ENCODE measurements at places on chromosomes 4 and X.

DNA sequence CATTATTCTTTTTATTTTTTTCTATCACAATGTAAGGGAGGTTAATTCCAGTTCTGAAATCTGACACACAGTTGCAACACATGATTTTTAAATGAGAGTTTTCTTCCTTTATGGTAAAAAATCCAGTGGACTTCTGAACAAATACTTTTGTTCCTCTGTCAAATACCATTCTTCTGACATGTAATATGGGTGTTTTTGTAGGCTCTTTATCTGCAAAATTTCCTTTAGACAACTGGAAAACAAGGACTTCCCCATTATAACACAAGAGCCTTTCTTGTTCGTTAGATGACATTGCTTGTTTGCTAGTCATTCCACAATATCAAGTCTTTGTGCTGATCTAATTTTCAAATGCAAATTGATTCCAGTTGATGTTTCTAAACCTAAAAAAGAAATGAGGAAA, 7.7 kb downstream of the FANCB start:
- no peak for DNase-seq

DNA sequence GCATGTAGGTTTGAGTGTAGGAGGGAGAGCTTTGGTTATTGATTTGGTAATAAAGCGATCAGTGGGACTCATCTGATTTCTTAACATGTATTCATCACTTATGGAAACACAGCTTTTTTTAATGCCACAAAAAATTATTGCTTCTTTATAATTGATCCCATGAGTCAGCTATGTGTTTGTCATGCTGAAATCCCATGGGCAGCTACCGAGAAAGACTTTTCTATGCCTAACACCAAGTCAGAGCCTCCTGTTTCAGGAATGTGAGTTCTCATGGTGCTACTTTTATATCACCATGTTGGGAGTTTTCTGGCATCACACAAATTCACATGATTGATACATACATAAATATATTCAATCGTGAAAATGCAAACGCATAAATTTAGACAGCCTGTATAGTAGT, 165.7 kb downstream of the RAPGEF2 start:
- no peak for DNase-seq

- no peak for DNase-seq
These were observed 2.0 kb upstream of the ATRX start for GRCh38 chrX:77788050-77788449.

DNA sequence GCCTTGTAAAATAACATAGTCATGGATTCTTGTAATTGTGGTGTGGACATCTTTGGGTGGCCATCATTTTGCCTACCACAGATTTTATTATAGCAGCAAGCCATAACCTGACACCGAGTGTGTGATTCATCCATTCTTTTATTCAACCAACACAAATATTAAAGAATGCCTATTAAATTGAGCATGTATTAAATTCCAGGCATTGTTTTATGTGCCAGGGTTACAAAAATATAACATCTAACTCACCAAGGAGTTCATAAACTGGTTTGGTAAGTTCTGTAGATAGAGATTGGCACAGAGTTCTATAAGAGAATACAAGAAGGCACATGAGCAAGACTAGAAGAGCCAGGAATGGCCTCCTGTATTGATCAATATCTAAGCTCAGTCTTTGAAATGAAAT, 18.0 kb downstream of the NBDY start:
- no peak for DNase-seq

All from mesothelial cell of epicardium (in vitro differentiated cells).